ENCODE measurements at places on chromosomes 12 and 14.

- no peak for DNase-seq
Observed at GRCh38 chr12:14454098-14454907, 88.8 kb downstream of the ATF7IP start.

DNA sequence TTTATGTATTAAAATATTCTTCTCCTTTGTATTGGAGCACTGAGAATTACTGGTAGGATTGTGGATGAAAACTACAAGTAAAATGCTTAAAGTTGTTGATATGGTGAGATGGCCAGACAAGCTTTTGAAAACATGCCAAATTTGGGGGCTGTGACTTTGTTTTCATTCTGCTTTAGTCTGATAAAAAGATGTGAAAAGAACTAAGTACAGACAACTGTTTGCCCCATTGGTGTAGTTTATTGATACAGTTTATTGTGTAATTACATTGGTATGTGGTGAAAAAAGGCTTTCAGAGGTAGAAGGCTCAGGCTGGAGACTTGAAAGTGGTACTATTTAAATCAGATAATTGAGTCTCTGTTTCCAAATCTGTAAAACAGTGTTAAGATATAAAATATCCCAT lies 746.8 kb downstream of the DIO2 start:
- no peak for DNase-seq

DNA sequence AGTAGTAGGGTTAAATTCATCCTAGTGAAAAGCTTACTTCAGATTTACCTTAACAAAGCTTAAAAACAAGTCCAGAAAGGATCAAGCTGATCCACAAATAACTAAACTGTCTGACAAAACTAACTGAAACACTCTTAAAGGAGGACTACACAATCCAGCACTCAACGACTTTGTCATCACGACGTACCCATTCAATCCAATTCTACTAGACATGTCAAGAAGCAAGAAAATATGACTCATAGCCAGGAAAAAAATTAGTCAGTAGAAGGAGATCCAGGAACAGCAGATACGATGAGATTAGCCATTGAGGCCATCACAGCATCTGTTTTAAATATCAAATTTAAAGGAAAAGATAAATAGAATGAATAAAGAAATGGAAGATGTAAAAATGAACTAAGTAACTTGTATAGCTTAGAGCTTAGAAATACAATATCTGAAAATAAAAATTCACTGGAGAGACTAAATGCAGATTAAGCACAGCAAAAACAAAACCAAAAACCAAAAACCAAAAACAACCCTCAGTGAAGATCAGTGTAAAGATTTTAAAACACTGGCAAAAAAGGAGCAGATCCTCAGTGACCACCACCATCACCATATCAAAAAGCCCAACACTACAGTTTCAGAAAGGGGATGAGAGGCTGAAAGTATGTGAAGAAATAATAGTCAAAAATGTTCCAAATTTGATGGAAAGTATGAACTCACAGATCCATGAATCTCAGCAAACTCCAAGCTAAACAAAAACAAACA lies 95.0 kb upstream of the CCND2 start:
- DNase-seq = no peak

DNA sequence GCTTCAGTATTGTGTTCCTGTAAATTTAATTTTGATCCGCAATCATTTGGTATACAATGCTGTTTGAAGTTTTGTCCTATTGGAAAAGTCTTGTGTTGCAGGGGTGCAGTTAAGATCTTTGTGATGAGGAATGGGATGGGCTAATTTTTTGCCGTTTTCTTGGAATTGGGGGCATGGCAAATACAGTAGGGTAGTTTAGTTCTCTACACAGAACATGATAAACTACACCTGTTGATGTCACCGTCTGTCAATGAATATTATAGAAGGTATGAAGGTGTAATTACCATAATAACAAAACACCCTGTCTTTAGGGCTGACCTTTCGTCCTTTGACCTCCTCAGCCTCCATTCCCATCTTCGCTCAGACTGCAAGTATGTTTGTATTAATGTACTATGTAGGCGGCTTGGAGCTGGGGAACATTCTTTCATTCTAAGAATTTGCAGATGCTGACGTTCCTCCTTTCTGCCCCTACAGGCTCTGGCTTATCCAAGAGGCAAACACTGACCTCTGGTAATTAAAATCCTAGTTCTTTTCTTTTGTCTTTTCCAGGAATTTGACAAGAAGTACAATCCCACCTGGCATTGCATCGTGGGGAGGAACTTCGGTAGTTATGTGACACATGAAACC lies 1.7 kb downstream of the DYNLL1 start:
- DNase-seq = no peak

DNA sequence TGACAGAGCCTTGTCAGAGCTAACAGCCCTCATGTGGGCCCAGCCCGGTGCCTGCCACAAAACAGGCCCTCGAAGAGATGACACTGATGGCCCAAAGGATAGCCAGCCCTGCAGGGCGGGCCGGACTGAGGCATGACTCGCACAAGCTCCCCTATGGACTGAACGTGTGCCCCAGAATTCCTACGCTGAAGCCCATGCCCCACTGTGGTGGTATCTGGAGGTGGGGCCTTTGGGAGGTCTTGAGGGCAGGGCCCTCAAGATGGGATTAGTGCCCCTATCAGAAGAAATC lies 38.6 kb downstream of the CHGA start:
- DNase-seq = no peak

DNA sequence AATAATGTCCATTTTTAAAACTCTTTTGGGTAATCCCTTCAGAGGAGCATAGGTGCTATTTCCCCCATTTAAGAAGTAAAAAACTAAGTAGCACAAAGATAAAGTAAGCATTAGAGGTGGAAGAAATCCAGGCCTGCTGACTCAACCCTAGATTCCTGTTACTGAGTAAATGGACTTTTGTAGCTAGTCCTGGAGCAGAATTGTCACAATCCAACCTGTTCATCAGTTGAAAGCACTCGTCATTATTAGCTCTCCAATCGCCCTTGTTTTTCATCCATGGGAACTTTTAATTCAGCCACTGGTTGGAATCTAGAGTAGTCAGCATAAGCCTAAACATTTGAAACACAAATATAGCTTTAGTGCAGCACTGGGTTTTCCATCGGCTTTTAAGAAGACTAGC lies 139.5 kb upstream of the AMIGO2 start:
- no peak for DNase-seq

GRCh38 chr12:50572287-50572686 lies 67.5 kb downstream of the DIP2B start:
- DNase-seq = no peak

DNA sequence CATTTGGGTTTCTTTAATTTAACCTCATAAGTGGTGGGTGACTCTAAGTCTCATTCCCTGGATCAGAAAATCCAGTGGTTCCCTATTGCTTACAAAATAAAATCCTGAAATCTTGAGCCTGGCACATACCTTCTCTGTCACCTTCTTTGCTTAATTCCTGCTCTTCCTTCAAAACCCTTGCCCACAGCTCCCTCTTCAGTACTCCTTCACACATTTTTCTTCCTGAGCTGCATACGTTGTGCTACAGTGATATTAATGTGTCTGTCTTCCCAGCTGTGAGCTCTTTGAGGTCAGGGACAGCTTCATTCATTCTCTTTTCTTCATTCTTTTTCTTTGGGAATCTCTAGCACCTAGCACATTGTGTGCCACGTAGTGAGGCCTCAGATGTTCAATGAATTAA lies 9.5 kb downstream of the TSPAN11 start:
- no peak for DNase-seq

DNA sequence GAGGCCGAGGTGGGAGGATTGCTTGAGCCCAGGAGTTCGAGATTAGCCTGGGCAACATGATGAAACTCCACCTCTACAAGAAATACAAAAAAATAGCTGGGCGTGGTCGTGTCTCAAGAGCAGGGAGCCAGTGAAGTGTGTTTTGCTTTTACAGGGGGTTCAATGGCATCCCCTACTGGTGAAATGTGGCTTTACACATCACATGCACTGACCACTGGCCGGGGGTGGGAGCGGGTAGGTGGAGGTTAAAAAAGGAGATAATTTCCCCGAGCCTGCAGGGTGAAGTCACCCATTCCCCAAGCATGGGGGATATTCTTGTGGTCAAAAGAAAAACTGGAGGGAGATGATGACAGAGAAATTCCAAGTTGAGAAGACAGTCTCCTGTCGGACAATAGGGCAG lies 63.6 kb upstream of the PWP1 start:
- DNase-seq = no peak

GRCh38 chr12:12427568-12427967 lies 70.7 kb downstream of the BORCS5 start:
- DNase-seq = no peak

- no peak for DNase-seq
Observed at GRCh38 chr14:31596342-31597095, 35.3 kb downstream of the NUBPL start.

- DNase-seq = no peak
Observed at GRCh38 chr12:92140896-92141536, 4.6 kb downstream of the BTG1 start.
